ENCODE measurements at places on chromosomes 7 and 10. TPM values are rescaled to one million over a fixed set of nuclear protein-coding genes. Genes with fewer than 3 reads are reported as not detected.

SP4 gene
- 20.6 TPM for total RNA-seq

FKBP6 gene
- not detected for total RNA-seq

CHCHD3 gene
- total RNA-seq: 98.4 TPM

TAF6 gene
- total RNA-seq: 88.9 TPM

SYT15B gene
- total RNA-seq: 0.16 TPM

SPDYE5 gene
- total RNA-seq: not detected

CRHR2 gene
- 0.18 TPM for total RNA-seq

FGL2 gene
- not detected for total RNA-seq

PLXDC2 gene
- 4.1 TPM for total RNA-seq

All from neural crest cell (in vitro differentiated cells).